ENCODE measurements at places on chromosomes 1 and 21.

DNA sequence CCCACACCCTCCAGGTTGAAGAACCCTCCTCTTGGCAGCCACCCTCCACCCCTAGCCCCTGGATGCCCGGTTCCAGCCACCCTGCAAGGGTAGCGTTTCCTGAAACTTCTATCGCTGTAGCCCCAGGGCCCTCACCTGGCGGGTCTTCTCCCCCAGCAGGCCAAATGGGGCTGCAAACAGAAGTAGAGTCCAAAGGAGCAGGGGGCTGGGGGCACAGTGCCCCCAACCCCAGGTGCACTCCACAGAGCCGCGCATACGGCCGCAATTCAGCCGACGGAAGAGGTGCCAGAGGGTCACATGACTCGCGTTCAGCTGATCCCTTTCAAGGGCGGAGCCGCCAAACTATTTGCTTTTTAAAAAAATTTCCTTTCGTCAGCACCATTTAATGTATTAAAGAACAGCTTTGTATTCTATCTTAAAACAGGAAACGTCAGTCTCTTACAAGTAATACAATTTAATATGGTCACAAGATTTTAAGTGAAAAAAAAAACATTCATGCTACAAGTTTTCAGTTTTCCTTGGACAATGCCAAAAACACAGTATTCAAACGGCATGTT lies at the start of gene GLMP:
Gene GLMP (minus strand): TSS at position 289 of the 557 bp plus-strand sequence. CDS start 34 bp downstream, at position 255.
- peak; percentile 78 for DNase-seq

- DNase-seq = peak; percentile 71
Observed at GRCh38 chr1:192805832-192806323, 3.0 kb upstream of the RGS2 start.

- DNase-seq = no peak
Observed at GRCh38 chr21:26471099-26471471, 102.0 kb downstream of the CYYR1 start.

GRCh38 chr1:232952514-232953499 lies 2.4 kb downstream of the NTPCR start:
- DNase-seq = peak; percentile 65

DNA sequence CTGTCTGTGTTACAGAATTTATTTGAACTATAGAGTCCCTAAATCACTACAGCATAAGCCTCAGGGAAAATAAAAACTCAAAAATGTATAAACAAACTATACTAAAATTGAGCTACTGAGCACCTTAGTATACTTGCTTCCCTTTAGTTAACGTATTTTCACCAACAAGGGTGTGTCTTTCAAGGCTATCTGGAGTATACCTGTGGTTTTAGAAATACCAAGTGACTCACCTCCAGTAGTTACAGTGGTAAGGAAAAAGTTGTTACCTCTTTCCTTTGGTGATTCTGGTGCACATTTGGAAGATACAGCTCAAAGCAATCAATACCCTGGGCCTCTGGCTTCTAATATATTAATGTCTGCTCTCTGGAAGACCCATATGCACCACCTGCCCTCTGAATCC lies 68.0 kb upstream of the C1orf105 start:
- DNase-seq = no peak

DNA sequence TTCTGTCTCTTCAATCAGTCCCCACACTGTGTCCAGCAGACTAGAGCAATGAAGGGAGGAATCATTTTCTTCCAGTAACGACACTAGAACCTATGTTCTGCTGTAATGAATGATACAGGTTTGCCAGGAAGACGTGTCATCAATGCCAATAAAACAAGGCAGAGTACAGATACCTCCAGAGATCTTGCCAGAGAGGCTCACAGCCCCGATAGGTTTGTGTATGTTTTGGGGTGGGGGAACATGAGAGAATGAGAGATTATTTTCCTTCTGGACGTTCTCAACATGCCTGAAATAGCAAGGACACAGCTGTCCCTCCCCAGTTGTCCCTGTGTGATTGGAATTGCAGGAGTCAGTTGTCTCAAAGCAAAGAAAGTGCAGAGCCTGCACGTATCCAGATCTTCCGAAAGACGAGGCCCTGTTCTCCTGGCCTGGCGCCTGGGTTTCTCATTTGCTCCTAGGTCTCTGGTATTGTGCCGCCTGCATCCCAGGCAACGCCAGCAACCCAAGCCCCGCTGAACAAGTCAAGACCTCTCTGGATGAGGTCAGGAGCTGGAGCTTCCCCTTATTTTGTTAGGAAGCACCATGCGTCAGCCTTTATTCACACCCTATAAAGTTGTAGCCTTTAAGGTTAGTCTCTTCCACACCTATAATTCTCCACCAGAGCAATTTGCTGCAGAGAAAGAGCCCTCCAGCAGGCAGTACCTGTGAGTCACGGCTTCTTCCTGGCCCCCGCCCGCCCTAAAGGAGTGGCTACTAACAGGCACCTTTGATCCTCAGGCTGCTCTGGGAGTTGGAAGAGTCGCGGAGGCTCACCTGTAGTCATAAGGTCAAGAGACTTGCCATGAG lies 130.5 kb downstream of the TOMM20 start:
- no peak for DNase-seq

GRCh38 chr1:155773221-155773620 lies 83.8 kb downstream of the GON4L start:
- no peak for DNase-seq

Data from AG08396 (cell line).